ENCODE measurements at places on chromosomes 6 and 20.

- DNase-seq, result no peak
These were observed 32.5 kb downstream of the ZC3H12D start for GRCh38 chr6:149452037-149452939.

DNA sequence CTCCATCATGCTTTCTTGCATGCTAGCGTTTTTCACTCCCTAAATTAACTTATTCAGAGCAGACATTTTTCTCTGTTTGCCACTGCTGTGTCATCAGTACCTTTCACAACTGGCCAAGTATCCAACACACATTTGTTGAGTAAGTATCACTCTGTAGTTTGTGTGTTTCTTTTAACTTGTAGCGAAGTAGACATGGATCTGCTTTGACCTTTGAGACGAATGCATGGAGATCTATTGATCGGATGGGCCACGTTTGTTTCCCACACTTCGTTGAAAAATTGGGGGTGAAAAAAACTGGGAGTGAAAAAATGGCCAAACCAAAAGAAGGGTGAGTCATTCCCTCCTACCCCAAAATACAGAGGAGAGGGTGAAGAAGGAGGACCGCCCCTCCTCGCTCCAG is 12.9 kb upstream of the SLC9A8 start:
- no peak for DNase-seq

DNA sequence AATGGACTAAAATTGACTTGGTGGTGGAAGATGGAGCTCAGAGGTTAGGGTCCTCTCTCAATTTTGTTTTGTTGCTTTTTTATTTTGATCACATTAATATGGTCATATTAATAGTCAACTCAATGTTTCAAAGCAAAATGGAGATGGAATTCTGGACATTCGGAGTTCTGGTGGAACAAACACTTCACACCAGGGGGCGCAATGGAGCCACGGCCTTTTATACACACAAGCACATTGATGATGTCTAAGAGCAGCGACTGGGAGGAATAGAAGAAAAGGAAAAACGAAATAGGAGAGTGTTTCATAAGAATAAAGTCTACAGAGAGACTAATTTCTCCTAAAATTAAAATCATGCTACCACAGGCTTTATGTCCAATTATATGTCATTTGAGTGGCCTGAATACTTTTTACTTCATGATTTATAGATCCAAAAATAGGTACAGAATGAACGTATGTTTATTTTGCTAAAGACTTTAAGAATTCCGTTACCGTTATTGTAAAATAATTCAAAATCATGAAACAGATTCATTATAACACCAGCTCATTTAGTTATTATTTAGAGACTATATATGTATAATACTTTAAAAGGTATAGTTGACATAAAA is 197.6 kb upstream of the SASH1 start:
- peak; percentile 26 for DNase-seq

- no peak for DNase-seq
These were observed 645.6 kb downstream of the MMUT start for GRCh38 chr6:48817333-48818051.

- no peak for DNase-seq
These were observed 180.9 kb downstream of the FUT9 start for GRCh38 chr6:96196633-96197032.

DNA sequence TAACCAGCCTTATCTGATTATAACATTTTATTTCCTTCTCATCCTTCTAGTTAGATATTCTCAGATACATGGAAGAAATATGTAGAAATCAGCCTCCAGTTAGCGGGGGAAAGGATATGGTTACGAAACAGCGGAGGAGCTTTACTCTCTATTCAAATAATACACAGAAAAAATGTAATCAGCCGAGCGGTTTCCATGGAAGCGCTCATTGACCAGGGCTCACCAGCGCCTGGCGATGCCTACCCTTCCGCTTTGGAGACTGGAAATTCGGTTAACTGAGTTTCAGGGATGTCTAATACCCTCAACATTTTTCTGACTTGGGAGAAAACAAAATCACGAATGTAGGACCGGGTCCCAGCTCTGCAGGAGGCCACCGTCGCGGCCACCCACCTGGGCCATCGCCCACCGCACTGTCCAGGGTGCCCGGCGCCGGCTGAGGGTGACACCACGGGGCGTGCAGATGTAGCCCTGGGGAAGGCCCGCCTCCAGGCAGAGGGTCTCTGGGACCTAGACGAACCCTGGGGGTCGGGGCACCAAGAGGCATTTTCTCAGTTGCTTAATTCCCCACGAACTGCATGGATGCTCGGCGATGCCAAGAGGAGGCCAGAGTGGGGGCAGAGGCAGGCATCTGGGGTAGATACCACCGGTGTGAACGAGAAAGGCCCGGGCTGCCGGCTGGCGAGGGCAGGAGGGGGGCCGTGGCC is 1.7 kb downstream of the PRR18 start:
- DNase-seq, result no peak

GRCh38 chr6:105021399-105021798 is 64.5 kb downstream of the LIN28B start:
- no peak for DNase-seq

- DNase-seq, result no peak
These were observed 166.7 kb upstream of the THEMIS start for GRCh38 chr6:128067446-128068118.

- no peak for DNase-seq
These were observed at the start of gene CST2 for GRCh38 chr20:23826541-23827021. Gene CST2 (minus strand): TSS chr20:23826729. CDS start chr20:23826660, 69 bp downstream.

DNA sequence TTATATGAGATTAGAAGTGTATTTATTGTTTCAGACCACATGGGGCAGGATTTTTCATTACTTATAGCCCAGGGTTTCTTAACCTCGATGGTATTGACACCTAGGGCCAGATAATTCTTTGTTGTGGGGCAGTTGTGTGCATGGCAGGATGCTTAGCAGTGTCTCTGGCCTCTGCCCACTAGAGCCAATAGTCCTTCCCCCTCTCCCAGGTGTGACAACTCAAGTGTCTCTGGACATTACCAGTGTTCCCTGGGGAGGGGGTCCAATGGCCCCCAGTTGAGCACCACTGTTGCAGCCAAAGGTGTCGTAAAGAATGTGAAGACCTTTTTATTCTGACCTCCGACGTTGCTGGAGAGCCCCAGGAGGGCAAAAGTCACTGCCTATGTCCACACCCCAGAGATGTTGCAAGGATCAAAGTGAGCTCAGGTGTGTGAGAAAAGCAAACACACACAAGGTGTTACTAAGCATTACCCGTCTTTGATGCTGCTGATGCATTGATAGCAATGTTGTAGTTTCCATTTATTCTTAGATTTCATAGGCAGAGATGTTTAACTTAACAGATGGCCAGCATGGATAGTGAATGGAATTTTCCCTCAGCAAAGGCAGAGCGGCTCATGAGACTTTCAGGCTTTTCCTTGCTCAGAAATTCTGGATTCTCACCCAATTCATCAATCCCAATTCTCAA is 22.2 kb downstream of the BANF2 start:
- DNase-seq, result no peak

Measured in activated CD4-positive, alpha-beta T cell treated with anti-CD3 and anti-CD28 coated beads, Interleukin-2, amount 50 U/mL, for 24 hours (primary cell).